Ascending aorta (tissue), 2 donors: ENCODE measurements at places on chromosomes 7 and 10. TPM values are rescaled to one million over a fixed set of nuclear protein-coding genes. Genes with fewer than 3 reads are reported as not detected.

LIPK gene
- total RNA-seq = not detected

- no peak for DNase-seq
Measured at GRCh38 chr10:97770255-97770654, 1.5 kb downstream of the SFRP5 start.

- DNase-seq = no peak
Measured at GRCh38 chr7:90749262-90749661, 153.1 kb downstream of the CDK14 start.

DNA sequence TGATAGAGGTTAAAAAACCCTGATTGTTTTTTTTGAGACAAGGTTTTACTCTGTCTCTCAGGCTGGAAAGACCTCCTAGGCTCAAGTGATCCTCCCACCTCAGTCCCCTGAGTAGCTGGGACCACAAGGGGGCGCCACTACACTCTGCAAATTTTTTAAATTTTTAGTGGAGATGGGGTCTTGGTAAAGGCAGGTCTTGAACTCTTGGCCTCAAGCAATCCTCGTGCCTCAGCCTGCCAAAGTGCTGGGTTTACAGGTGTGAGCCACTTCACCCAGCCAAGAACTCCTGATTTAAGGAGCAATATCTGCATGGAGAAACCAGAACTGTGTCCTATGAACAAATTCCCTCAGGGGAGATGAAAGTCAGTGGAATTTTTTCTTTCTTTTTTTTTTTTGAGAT is 7.3 kb upstream of the KLHDC10 start:
- DNase-seq = no peak

DNA sequence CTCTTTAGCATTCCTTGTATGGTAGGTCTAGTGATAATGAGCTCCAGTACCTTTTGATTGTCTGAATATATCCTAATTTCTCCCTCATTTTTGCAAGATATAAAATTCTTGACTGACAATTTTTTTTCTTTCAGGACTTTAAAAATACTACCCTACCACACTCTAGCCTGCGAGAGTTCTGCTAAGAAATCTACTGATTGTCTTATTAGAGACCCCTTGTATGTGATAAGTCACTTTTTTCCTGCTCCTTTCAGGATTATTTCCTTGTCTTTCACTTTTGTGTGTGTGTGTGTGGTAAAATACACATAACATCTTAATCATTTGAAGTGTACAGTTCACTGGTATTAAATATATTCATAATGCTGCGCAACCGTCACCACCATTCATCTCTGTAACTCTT is 68.7 kb upstream of the PPP1R9A start:
- no peak for DNase-seq

- no peak for DNase-seq
Measured at GRCh38 chr7:13407911-13408310, 581.6 kb downstream of the ETV1 start.

CDK14 gene
- 5.1 TPM for total RNA-seq

GRCh38 chr10:65940816-65941662 is 984.8 kb upstream of the LRRTM3 start:
- no peak for DNase-seq

DNA sequence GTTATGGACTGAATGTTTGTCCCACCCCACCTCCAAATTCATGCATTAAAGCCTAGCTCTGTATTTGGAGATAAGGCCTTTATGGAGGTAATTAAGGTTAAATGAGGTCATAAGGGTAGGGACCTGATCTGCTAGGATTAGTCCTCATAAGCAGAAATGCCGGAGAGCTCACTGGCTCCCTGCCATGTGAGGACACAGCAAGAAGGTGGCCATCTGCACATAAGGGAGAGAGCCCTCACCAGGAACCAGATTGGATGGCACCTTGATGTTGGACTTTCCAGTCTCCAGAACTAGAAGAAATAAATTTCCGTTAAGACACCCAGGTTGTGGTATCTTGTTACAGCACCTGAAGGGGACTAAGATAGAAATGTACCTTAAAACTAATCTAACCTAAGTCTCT is 816.1 kb upstream of the C7orf33 start:
- DNase-seq = no peak

DNA sequence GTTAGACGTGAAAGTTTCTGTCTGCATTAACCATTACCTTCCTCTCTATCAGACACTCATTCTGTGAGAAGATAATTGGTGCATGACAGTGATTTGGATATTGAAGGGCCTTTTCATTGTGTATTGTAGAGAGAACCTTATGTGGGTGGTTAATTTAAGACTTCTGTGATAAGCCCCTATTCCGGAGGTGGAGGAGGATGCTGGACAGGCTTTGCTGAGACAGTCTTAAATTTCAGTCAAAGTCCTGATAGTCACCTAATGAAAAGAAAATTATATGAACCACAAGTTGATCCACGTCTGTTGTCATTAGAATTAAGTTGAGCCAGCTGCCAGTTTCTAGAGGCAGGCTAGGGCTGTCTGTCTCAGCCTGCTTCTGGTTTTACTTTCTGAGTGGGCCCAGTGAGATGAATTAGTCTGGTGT is 62.9 kb downstream of the CELF2 start:
- no peak for DNase-seq

- no peak for DNase-seq
Measured at GRCh38 chr10:67662415-67662814, 33.6 kb downstream of the CTNNA3 start.

OPN1SW gene
- not detected for total RNA-seq

DNA sequence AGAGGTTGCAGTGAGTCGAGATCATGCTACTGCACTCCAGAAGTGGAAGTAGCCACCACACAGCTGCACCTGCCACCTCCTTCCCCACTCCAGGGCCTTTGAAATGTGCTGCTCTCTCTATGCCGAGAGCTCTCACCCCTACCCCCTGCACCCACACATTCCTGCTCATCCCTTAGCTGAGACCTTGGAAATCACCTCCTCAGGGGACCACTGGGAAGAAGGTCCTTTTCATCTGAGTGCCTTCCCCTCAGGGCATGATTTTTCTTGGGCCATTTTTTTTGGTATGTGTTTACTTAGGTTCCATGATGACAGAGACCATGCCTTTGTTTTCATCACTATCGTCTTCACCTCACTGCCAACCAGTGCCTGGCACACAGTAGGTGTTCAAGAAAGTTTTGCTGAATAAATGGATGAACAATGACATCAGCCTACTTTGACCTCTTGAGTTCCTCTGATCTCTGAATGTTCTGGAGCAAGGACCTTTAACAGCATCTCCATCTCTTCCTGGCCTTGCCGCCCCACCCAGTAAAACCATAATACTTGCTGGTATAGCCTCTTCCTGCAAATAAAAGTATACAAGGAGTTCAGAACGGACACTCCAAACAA is 166.6 kb upstream of the KLF14 start:
- DNase-seq = no peak

GRCh38 chr10:77770081-77770867 is 132.7 kb upstream of the KCNMA1 start:
- no peak for DNase-seq

DNA sequence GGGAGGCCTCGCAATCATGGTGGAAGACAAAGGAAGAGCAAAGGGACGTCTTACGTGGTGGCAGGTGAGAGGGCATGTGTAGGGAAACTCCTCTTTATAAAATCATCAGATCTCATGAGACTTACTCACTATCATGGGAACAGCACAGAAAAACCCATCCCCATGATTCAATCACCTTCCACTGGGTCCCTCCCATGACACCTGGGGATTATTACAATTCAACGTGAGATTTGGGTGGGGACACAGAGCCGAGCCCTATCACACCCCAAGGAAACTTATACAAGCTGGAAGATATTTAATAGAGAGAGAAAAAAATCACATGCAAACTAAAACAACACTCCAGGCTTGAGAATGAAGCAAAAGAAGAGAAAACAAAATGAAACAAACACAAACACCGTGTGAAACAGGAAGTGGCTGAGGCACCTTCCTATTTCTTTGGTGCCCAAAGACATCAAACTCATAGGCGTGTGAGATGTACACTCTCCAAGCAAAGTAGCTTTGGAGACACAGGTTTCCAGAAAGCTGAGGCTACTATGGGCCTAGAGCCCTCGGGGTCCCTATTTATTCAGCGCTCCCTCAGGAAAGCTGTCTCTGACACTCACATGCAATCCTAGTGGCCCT is 97.2 kb downstream of the PRKCQ start:
- DNase-seq = no peak

FAM25C gene
- total RNA-seq = not detected

GRCh38 chr10:11783558-11783865 is 39.6 kb upstream of the PROSER2 start:
- no peak for DNase-seq

PAX4 gene
- not detected for total RNA-seq

- DNase-seq = no peak
Measured at GRCh38 chr7:157412491-157413180, 75.8 kb downstream of the DNAJB6 start.

GRCh38 chr10:6476989-6477388 is 103.1 kb downstream of the PRKCQ start:
- DNase-seq = no peak

- no peak for DNase-seq
Measured at GRCh38 chr10:94146746-94147145, 153.0 kb downstream of the PLCE1 start.

SIRT1 gene
- 7.6 TPM for total RNA-seq

- DNase-seq = no peak
Measured at GRCh38 chr10:120770496-120770895, 80.7 kb upstream of the WDR11 start.
